ENCODE measurements at places on chromosomes 2 and 18.

DNA sequence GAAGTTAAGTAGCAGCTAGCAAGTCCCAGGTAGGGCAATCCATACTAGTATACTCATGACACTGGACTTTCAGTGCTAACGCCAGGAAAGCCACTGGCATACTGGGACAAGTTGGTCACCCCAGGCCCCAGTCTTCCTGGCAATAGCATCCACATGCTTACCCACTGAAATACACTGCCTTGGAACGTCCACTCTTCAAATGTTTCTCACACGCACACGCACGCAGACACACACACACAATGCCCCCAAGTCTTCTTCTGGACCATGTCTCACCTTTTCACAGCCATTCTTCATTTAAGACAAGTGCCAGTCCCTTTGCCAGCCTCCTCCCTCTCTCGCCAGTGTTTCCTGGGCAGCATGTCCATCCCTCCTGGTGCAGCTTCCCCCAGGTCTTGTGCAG lies 8.7 kb upstream of the TEX261 start:
- DNase-seq = no peak

GRCh38 chr2:202052235-202052634 lies 18.6 kb downstream of the FZD7 start:
- no peak for DNase-seq

DNA sequence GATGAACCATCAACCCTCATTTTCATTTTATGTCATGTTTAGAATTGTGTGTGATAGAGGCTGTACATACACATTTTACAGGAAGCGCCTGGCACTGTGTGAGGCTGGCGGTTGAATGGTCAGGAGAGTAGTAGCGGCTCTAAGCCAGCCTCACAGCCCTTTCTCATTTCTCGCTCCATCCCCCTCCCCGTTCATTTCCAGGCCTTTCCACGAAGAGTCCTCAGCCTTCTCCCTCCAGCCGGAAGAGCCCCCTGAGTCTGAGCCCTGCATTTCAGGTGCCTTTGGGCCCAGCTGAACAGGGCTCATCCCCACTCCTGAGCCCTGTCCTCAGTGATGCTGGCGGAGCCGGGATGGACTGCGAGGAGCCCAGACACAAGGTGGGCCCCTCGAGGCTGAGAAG lies 51.8 kb downstream of the STK25 start:
- DNase-seq = no peak

DNA sequence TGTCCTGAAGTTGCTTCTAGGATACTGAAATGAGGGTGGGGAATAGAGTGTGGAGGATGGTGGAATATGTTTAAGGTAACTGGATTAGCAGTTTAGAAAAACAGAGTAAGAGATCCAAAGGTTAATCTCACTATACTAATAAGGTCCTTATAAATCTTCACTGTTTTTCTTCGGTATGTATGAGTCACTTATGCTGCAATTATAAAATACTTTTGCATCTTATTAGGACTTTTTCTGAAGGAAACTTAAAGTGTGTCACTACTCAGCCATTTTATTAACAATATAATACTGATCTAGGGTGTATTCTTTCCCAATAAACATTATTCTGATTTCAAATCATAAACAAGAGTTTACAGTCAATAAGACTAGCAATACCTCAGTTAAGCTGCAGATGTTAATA lies 182.3 kb downstream of the ZNF521 start:
- DNase-seq = no peak

DNA sequence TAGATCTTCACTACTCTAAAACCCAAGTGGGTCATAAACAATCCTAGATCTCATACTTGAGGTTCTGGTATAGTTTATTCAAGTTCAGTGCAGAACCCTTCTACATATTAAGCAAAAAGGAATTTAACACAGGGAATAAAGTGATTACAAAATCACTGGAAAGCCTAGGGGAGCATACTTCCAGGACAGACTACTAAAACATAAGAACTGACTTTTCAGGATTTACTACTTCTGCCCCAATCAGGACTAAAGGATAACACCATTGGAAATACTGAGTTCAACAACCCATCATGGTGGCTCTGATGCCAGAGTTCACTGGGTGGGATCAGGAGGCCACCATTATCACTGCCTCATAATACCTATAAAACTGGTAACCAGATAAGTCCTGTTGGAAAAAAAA lies 123.6 kb downstream of the DNAH7 start:
- no peak for DNase-seq

DNA sequence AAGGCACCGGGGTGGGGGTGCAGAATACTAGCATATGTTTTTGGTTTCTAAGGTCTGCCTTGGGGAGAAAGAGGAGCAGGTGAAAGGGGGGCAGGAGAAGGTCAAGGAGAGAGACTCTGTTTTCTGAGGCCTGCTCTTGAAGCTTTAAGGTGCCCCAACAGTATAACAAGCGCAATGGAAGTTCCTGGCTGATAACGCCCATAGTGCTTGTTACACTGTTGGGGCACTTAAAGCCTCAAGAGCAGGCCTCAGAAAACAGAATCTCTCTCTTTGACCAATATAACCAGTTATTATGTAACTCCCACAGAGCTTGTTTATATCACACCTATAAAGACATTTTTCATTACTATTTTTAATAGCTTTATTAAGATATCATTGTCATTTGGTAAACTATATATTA lies 16.5 kb downstream of the OXER1 start:
- DNase-seq = no peak

DNA sequence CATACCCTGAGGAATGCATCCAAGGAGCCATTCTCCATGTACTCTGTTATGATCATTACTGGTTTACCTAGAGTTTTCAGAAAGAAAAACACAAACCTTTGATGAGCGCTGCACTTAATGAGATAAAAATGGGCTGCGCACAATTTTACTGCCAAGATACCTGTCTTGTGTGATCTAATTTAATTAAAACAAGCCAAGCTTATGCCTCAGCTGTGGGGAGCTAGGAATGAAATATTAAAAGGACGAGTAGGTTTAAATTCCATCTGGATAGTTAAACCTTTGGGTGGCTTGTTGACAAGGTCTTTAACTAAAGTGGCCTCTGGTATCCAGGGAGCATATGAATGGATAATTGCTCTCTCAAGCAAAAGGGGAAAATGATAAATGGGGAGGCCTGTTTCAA lies 135.0 kb downstream of the EPHA4 start:
- no peak for DNase-seq

DNA sequence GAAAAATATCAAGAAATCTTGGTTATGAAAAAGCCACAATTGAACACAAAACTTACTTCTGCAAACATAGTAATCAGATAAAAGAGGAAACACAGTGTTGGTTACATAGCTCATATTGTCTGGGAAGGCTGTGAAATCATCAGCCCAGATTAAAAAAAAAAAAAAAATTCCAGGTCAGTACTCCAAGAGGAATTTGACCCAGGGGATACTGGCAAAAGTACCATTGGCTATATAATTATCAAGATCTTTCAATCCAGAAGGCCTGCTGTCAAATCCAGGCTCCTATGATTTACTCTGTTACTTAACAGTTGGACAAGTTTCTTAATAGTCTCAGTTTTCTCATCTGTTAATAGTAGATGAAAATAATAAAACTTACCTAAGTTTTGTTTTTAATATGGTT lies 12.9 kb upstream of the IKZF2 start:
- DNase-seq = no peak

- no peak for DNase-seq
These were observed 391.5 kb downstream of the IRS1 start for GRCh38 chr2:226408141-226408540.

- no peak for DNase-seq
These were observed 195.3 kb downstream of the FHOD3 start for GRCh38 chr18:36492604-36493329.

DNA sequence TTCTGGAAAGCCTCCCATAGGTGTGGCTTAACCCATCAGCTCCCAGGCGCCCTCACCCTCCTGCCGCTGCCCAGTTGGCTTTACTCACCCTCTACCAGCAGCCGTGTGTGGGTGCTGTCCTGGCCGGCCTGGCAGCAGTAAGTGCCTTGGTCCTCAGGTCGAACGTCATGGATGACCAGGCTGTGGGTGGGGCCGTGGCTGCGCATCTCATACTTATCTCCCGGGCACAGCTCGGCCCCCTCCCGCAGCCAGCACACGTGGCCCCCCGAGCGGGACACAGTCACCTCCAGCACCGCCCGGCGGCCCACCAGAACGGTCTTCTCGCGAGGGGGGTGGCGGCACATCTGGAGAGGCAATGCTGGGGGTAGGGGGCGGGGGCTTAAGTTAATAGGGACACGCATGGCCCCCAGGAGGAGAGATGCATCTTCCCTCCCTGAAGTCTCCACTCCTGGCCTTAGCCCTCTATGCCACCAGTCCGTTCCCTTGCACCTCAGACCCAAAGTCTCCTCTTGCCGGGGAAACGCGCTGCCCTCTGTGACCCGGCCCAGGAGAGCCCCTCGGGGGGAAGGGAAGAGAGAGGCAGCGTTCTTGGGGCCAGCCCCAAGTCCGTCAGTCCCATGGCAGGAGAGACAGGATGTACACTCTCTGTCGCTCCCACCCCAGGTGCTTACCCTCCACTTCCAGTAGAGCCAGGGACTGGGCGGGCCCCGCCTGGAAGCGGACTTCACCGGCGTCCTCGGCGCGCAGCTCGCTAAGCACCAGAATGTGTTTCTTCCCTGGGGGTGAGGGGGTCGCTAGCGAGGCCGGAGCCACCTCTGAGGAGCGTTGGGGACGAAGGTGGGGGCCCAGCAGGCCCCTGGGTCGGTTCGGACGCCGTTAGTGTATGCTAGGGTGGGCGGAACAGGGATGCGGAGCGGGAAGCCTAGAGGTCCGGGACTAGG lies 7.9 kb downstream of the TMEM198 start:
- DNase-seq = peak; percentile 72

- no peak for DNase-seq
These were observed 989.9 kb downstream of the DCDC2C start for GRCh38 chr2:4693266-4693665.

- peak; percentile 40 for DNase-seq
These were observed 201.2 kb downstream of the NOL4 start for GRCh38 chr18:34023471-34023870.

DNA sequence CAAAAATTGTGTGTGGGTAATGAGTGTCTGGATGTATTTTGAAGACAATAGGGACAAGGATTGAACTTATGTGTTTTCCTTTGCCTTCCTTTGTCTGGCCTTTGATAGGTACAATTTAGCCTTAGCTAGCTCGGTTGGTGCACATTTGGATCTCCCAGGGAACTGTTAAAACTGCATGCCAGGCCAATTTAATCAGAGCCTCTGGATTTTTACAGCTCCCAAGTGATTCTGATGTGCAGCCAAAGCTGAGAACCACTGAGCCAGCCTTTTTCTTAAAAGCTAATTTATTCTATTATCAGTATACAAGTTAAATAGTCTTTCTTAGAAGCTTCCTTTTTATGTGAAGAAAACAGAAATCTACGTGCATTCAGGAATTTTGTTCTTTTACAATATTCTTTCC lies 25.0 kb downstream of the PLEK start:
- DNase-seq = no peak

GRCh38 chr2:46849721-46850556 lies 65.7 kb downstream of the MCFD2 start:
- no peak for DNase-seq

GRCh38 chr2:226673314-226673723 lies 126.3 kb downstream of the IRS1 start:
- DNase-seq = no peak

GRCh38 chr2:211391189-211391567 lies 834.8 kb downstream of the CPS1 start:
- no peak for DNase-seq

DNA sequence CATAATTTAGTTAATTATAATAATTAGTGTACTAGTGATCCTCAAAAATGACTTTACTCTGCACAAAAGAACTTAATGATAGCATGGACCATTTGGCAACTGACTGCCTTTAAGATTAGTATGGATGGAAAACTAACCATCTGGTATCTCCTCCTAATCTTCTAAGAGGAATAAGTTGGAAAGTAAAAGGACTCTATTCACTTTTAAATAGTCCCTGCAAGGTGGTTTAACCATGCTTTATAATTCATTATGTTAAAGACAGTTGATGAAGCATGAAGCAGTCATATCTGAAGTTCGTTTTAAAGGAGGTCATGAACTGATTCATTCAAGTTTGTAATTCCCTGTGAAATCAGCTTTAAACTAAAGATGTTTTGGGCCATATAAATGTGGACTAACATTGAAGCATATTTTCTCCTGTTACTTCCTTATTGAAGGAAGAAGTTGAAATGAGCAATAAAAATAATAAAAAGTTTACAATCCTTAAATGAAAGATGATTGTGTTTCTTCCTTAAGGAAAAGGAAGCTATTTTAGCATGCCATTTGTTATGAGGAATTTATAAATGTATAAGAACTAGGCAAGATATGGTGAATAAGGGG lies 446.0 kb downstream of the XIRP2 start:
- DNase-seq = no peak

DNA sequence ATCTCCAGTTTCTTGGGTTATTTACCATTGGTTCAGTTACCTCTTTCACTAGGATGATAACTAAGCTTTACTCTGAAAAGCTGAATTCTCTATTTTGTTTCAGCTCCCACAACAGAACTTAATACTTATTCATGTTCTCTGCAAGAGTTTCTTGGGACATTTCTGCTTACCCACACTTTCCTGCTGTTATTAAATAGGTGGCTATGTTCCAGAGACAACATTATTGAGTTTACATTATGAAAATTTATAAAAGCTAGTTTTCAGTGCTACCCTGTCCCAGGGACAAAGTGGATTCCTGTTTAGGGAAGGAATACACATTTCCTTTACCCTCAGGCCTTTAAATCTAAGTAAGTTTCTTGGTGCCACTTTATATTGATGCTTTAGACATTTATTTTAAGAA lies 7.0 kb upstream of the GPD2 start:
- no peak for DNase-seq

DNA sequence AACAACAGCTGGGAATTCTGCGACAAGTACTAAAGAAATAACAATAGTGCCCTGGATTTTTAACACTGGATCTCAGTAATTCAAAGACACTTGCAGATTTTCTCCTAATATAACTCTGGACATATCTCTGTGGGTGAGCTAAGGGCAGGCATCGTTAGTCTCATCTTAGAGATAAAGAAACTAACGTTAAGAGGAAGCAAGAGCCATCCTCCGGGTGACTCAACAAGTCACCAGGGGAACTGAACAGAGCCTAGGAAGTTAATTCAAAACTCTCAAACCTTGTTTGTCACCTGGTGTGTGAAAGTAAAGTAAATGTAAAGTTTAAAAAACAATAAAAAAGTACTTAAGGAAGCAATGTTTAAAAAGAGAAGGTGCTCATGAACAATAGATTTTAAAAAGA lies 41.6 kb upstream of the NRP2 start:
- no peak for DNase-seq

- DNase-seq = no peak
These were observed 83.4 kb downstream of the SLC5A7 start for GRCh38 chr2:108069515-108070310.

- no peak for DNase-seq
These were observed 139.2 kb downstream of the UBR3 start for GRCh38 chr2:169966454-169966853.

DNA sequence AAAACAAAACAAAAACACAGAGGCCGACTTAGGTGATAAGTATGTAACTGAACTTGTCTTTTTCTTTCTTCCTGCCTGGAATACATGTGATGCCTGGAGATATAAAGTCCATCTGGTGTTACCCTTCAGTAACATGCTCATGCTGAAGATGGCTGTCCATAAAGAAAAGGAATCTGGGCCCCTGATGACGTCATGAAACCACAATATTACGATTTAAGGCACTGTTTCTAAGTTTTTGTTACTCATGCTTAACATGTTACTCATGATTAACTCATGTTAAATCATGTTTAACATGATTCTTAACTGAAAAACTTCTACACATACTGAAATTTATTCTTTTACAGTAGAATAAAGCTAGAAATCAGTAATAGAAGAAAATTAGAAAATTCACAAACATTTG lies 49.0 kb downstream of the STRADB start:
- no peak for DNase-seq

GRCh38 chr2:240813231-240813921 lies 6.6 kb downstream of the KIF1A start:
- no peak for DNase-seq
